ENCODE measurements at places on chromosomes 16 and 17. TPM values are rescaled to one million over a fixed set of nuclear protein-coding genes. Genes with fewer than 3 reads are reported as not detected.

- DNase-seq, result no peak
Measured at GRCh38 chr16:49493836-49494235, 120.2 kb downstream of the C16orf78 start.

GRCh38 chr16:84454611-84455010 lies 49.8 kb downstream of the MEAK7 start:
- DNase-seq, result no peak

DNA sequence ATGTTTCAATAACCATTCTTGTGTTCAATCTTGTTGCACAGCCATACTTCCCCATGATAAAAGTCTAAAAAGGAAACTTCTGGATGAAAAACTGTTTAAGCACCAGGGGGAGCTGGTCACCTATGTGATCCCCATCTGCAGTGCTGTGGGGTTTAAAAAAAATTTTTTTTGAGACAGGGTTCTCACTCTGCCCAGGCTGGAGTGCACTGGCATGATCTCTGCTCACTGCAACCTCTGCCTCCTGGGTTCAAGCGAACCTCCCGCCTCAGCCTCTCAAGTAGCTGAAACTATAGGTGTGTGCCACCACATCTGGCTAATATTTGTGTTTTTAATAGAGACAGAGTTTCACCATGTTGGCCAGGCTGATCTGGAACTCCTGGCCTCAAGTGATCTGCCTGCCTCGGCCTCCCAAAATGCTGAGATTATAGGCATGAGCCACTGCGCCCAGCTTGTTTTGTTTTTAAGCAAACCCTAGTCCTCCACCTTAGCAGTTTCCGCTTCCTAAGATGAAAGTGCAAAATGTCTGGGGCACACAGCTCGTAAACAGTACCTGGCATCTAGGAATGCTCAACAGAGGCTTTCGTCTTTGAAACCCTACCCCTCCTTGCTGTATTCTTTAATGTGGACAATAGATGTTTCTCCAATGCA lies 25.4 kb downstream of the DNAJA2 start:
- peak; percentile 70 for DNase-seq

The MIEF2 gene
- 8.1 TPM for total RNA-seq

- DNase-seq, result no peak
Measured at GRCh38 chr16:75309156-75309555, 57.7 kb upstream of the BCAR1 start.

- DNase-seq, result no peak
Measured at GRCh38 chr17:12429116-12429515, 236.6 kb upstream of the MYOCD start.

DNA sequence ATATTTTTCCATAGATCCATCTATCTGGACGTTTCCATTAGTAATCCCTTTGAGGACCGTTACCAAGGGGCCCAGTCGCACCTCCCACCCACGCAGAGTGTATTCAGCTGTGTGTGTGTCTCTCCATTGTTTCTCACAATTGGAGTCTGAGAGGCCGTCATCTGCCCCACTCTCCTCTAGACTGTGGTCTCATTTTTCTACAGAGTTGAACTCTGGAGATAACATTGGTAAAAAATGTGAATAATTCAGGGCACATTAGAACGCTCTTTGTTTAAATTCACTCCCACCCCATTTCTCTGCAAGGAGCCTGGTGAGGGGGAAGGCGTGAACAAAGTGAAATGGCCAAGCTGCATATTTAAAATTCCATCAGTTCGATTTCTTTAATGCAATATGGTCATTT lies 333.1 kb upstream of the MAF start:
- DNase-seq, result no peak

DNA sequence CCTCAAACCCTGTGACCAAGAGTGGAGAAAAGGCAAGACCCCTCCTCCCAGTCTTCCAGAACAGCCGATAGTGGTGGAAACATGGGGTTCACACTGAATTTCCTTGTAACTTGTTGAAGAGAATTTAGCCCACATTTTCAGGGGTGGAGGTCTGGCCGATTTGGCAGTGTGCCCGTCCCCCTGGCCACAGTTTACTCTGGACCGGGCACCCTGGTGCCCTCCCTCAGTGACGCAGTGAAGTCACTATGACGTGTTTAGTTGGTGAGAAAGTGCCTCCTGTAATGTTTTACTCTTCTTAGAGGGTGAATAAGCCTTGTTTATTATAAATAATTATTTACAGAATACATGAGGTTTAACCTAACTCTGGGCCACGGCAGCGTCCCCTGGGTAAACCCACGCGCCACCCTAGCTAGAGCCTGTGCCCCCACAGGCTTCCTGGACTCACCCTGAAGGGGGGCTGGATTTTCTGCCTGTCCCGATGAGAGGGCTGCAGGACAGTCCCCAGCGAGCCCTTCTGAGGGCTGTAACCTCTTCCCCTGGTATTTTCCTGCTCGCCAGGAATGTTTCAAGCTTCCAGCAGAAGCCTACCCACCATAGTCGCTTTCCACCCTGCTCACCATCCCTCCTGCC lies 316.9 kb downstream of the SEC14L1 start:
- no peak for DNase-seq

DNA sequence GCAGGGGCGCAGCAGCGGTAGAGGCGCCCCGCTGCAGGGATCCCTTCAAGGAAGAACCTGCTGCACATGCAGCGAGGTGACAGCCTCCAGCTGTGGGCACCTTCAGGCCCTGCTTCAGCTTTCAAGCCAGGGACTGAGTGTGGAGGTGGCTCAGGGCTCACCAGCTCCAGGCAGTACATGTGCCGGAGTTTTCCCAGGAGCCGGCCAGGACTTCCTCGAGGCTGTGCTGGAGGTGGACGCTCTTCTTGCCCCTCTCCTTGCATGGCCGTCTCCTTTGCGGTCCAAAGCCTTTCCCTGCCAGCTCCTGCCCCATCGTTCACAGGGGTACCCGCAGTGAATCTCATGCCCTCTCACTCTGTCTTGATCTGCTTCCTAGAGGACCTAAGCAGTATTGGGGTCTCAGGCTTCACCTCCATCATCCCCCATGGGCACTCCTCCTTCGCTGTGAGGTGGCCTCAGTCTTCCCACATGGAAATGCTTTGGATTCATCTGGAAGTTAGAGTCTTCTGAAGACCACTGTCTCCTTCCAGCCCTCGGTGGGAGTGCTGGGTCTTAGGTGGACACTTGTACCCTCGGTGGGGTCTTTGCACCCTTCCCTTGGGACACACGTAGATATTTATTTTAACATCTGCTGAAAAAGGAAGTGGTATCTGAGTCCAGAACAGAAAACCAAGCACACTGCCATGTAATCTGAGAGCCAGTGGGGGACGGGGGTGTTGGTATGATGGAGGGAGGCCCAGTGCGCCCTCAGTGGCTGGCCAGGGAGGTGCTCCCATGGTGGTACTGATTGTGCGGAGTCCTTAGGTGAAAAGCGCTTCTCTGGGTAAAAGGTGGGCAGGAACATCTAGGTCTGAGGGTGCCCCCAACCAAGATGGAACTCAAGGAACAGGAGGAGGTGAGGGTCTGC lies 7.0 kb downstream of the XYLT2 start:
- no peak for DNase-seq

DNA sequence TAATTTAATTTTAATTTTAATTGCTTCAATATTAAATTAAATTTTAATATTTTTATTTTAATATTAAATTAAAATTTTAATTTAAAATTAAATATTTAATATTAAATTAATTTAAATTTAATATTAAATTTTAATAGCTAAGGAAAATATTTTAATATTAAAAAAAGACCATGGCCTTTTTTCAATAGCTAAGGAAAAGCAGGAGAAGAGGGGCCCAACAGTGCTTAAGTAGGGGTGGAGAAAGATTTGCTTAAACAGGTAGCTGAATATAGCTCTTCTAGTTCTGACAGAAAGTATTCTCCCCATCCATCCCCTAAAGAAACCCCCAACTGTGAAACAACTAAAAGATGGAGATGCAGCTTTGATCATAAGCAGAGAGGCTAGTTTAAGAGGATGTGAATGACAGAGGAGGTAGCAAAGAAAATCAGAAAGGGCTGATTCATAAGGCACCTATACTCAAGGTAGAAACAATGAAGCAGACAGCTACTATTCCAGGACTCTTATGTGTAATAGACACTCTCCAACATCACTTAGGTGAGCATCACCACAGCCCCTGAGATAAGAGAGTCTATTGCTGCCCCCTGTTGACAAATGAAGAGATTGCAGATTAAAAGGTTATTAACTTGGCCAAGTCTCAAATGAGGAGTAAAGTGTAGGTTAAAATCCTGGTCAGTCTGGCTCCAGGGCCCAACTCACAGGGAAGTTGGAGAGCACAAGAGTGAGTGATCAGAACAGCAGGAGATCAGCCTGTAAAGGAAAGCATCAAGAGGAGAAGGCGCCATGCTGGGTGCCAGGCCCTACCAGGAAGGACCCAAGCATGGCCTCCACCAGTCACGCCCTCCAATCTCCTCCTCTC lies 7.8 kb upstream of the RNASEK start:
- peak; percentile 78 for DNase-seq

DNA sequence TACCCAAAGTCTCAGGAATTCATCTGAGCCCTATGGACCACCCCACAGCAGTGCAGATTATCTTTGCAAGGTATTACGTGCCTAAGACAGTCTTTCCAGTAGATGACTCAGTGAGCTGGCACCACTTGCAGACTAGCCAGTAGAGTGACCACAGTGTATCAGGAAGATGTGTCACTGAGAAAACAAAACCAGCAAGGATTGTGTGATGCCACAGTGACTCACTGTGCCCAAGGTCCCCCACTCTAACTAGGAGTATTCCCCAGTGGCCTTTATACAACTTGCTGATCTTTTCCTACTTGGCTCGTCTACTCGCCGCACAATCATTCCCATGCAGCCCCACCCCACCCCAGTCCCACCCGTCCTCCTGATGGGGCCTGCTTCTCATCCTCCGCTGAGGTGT lies 26.8 kb upstream of the PRKCA start:
- DNase-seq, result peak; percentile 93

DNA sequence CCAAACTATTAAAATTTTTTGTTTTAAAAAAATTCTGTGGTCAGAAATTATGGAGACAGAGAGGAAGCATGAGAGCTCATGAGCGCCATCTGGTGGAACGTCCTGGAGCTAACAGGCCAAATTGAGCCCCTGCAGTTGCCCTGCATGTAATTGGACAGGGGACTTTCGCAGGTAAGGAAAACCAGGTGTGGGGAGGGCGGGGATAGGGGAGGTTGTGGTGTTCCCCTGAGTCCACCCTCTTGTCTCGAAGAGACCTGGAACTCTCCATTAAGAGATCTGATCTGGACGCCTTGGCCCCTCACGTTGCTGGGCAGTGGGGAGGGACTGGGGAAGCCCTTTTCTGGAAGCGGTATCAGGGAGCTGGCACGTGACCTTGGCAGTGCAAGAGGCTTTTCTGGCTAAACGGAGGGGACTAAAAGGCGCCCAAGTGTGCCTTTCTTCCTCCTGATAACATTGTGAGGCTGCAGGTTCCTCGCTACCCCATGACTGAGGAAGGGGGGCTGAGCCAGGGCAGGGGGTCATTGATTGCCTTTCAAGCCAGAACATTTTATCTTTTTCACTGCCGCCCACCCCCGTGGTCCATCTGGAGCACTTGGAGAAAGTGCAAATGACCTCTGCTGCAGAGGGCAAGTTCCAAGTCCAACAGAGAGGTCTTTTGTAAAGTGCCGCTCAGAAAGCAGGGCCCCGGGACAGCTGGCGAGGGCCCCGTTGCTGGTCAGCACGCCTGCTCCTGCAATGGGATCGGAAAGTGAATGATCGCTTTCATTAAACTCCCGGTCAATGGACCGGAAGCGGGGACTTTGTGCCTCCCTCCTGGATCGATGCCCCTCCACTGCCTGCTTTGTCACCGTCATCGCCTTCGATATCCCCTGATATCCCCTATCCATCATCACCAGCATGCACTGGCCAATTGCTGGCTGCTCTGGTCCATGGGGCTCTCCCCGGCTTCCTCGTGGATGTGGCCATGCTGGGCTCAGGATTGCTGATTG lies 18.4 kb downstream of the PDILT start:
- peak; percentile 72 for DNase-seq

The SSTR5 gene
- total RNA-seq, result 0.22 TPM

The TMEM98 gene
- 81.7 TPM for total RNA-seq

- DNase-seq, result no peak
Measured at GRCh38 chr17:45334231-45334630, 17.4 kb upstream of the MAP3K14 start.

The NAGS gene
- total RNA-seq, result 2.0 TPM

DNA sequence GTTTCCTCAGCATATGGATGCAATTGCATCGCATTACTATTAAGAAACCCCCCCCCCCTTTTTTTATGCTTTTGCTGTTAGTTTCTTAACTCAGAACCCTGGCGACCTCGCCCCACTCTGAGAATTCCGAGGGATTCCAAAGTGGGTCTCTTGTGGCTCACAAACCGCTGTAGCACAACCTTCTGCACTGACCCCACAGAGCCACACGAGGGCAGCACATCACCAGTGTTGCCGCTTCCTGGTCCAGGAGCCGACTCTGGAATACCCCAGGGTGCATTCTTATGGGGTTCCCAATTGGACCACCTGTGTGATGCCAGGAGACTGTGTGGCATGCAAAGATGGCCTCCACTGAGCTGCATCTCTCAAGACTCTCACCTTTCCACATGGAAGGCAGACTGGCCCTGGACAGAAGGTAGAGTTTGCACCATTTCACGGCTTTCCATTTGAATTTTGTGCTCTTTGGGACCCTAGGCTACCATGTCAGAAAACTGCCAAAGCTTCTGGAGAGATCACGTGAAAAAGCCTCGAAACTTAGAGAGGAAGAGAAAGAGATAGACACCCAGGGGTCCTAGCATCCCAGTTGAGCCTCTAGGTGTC lies 432.7 kb upstream of the ASIC2 start:
- DNase-seq, result peak; percentile 62

The PLA2G15 gene
- total RNA-seq, result 23.0 TPM

DNA sequence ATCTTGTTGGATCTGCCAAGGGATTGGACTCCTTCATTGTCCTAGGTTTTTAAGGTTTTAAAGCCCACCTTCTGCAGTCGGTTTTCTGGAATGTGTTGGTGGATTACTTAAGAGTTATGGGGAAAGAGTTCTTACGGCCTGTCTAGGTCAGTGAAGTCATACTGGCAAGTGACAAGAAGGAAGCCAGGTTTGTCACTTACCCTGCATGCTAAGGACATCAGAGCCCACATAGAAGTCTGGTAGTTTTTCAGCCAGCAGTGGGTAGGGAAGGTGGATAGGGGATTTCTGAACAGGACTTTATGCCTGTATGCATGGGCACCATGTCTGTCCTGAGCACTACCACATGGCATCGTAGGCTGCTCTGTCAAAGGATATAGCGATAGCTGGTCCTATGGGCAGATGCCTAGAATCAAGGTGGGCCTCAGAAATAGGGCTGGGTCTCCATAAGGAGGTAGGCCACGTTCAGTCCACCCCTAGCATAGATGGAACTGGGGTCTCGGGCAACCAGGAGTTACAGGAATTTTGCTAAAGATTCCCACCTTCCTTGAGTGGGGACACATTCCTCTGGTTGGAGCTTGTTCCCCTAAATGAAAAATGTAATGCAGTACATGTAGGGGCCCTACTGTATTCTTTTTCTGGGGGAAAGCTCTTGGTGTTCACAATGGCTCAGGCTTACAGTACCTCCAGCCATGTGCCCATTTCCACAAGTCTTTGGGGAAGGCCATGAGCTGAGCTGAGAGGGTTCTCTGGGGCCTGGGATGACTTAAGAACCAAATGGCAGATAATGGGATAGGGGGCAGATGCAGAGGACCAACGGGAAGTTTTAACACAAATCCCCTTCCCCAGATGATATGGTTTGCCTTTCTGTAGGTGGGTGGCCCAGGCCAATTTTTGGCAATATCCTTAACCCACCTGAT lies 27.5 kb downstream of the TRPV2 start:
- no peak for DNase-seq

The CES4A gene
- 1.2 TPM for total RNA-seq

The PRSS27 gene
- under 0.01 TPM for total RNA-seq

GRCh38 chr17:81518785-81519283 lies 6.2 kb upstream of the ACTG1 start:
- DNase-seq, result no peak

The KRTAP2-1 gene
- not detected for total RNA-seq

The ST6GALNAC2 gene
- total RNA-seq, result not detected
